ENCODE measurements at places on chromosomes 7 and 10. TPM values are rescaled to one million over a fixed set of nuclear protein-coding genes. Genes with fewer than 3 reads are reported as not detected.

Gene TAS2R4
- 2.5 TPM for total RNA-seq

Gene ING3
- 10.7 TPM for total RNA-seq

Gene ZCWPW1
- 7.9 TPM for total RNA-seq

Gene BTAF1
- 121 TPM for total RNA-seq

Gene CYP2E1
- total RNA-seq, result 4.1 TPM

- peak; percentile 50 for DNase-seq
These were observed 47.6 kb downstream of the STEAP1B start for GRCh38 chr7:22452142-22452959.

DNA sequence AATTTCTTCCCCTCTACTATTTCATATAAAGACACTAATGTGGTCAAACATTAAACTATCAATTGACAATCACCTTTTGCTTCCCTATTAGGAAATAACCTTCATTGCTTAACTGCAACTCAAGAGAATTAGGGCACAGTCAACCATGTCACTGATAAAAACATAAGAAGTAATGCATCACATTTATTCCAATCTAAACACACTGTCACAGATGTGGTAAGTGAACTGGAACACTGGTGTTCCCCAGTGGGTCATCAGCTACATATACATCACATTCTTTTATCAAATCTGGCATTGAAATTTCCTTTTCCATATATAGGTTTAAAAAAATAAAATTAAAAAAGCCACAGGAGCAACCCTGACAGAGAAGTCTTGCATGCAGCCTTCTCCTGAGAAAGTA lies 3.7 kb downstream of the TRIL start:
- DNase-seq, result no peak

DNA sequence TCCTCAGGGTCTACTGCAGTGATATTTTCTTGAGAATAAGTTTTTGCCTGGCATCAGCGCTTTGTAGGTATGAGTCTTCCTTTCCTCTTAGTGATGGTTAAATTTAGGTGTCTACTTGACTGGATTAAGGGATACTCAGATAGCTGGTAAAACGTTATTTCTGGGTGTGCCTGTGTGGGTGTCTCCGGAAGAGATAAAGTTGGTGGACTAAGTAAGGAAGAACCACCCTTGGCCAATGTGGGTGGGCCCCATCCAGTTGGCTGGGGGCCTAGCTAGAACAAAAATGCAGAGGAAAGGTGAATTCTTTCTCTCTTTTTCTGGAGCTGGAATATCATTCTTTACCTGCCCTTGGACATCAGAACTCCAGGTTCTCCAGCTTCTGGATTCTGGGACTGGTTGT lies 138.8 kb downstream of the ADCYAP1R1 start:
- no peak for DNase-seq

DNA sequence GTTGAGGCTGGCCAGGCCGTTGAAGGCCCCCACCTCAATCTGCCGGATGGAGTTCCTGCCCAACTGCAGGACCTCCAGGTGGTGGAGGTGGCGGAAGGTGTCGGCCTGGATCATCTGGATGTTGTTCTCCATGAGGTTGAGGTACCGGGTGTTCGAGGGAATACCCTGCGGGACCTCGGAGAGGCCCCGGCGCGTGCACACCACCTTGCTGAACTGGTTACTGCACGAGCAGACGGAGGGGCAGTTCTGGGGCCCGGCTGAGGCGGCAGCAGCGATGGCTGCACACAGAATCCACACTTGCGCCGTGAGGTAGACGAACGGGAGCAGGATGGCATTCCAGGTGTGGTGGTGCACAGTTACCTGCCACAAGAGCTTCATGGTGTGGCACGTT lies 979 bp downstream of the LRRC4 start:
- no peak for DNase-seq

DNA sequence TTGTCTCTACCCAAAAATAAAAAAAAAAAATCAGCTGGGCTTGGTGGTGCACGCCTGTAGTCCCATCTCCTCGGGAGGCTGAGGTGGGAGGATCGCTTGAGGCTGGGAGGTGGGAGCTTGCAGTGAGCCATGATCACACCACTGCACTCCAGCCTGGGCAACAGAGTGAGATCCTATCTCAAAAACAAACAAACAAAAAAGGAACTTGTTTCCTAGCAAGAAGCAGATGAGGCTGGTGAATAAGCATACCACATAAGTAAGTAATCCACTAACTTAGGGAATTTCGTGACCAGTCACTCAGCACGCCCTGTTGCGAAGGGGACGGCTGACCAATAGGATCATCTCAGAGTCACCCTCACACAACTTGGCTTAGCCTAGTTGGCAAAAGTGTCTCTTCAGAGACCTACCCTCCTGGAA lies 64.6 kb downstream of the CUX1 start:
- DNase-seq, result peak; percentile 85

GRCh38 chr10:46308666-46309450 lies 22.1 kb downstream of the ANTXRL start:
- DNase-seq, result no peak

GRCh38 chr10:103729851-103730250 lies 125.5 kb downstream of the SH3PXD2A start:
- DNase-seq, result no peak

DNA sequence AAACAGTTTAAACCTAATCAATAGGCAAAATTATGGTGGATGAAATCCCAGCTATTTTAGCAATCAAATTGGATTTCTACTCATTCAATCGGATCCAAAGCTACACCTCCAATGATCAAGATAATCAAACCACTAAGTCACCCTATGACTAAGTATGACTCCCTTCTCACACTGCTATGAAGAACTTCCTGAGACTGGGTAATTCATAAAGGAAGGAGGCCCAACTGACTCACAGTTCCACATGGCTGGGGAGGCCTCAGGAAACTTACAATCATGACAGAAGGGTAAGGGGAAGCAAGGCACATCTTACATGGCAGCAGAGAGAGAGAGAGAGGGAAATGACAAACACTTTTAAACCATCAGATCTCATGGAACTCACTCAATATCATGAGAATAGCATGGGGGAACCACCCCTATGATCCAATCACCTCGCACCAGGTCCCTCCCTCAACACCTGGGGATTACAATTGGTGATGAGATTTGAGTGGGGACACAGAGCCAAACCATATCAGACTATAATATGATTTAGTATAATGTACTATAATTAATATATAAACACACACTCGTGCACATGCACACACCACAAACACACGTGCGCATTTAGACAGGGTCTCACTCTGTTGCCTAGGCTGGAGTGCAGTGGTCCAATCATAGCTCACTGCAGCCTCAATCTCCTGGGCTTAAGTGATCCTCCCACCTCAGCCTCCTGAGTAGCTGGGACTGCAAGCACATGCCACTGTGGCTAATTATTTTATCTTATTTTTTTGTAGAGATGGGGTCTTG lies 213.6 kb upstream of the FOXK1 start:
- no peak for DNase-seq

- no peak for DNase-seq
These were observed 281.1 kb downstream of the ELFN1 start for GRCh38 chr7:1951159-1951536.

DNA sequence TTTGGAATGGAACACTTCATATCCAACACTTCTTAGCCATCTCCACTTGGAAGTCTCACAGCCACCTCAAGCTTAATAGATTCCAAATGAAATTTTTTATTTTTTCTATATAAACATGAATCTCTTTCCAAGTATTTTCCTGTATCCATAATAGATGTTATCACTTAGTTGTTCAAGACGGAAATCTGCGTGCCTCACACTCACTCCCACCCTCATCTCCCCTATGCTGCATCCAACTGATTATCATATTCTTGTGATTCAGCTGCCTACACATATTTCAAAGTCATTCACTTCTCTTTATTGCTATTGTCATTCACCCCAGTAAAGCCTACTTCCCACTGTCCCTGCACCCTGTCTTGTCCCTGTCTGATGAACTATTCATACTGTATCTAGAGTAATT lies 70.2 kb upstream of the MKX start:
- DNase-seq, result no peak

DNA sequence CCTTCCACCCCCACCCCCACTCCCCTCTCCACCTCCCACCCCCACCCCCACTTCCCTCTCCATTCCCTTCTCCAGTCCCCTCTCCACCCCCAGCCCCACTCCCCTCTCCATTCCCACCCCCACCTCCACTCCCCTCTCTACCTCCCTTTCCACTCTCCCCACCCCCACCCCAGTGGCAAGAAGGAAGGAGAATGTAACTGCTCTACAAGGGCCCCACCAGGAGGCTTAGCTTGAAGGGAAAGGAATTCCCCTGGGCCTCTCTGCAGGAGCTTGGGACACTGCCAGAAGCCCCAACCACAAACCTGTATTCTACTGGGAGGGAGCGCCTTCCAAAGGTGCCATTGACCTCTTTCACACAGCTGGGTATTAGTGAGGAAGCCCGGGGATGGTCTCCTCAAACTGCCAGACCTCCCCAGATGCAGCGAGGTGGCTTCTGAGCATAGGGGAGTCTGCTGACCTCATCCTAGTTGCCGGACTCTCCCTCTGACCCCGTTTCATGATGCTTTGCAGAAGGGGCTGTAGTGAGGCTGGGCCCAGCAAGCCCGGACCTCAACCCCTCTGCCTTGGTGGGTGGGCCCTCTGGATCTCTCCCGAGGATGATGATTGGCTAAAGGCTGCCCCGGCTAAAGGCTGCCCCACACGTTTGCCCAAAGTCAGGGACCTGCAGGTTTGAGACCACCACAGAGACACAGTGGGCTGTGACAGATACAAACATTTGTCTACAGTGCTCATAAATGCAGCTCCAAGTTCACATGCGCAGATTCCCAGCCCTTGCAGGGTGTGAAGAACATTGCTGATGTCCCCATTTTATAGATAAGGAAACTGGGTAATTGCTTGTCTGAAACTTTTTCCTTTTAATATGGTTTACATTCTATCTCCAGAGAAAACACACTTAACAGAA lies 2.9 kb downstream of the DEPP1 start:
- peak; percentile 94 for DNase-seq
